ENCODE measurements at places on chromosomes 12 and 14.

GRCh38 chr12:14970473-14970872, 2.4 kb upstream of the PDE6H start:
- no peak for DNase-seq

GRCh38 chr12:128863957-128864356, 10.7 kb downstream of the GLT1D1 start:
- DNase-seq: no peak

- DNase-seq: no peak
Observed at GRCh38 chr12:110677982-110678381, 10.9 kb downstream of the HVCN1 start.

DNA sequence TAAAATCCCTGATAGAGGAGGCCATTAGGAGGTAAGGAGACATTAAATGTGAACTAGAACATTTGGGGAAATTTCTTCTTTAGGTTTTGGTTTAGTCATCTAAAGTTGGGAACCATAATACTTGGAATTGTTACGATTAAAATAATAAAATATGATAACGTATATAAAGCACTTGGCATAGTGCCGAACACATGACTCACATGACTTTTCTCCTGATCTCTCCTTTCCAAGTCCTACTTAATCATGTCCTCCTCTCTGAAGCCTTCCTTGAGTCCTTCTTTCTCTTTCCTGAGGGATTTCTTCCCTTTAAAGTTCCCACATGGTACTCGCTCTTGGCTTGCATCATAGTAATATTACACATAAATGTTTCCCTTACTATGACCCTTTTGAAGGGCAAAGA, 20.0 kb downstream of the BEST3 start:
- DNase-seq: no peak

- no peak for DNase-seq
Observed at GRCh38 chr14:39275395-39275794, 41.7 kb downstream of the MIA2 start.

- DNase-seq: no peak
Observed at GRCh38 chr12:1464925-1465324, 129.5 kb downstream of the FBXL14 start.

DNA sequence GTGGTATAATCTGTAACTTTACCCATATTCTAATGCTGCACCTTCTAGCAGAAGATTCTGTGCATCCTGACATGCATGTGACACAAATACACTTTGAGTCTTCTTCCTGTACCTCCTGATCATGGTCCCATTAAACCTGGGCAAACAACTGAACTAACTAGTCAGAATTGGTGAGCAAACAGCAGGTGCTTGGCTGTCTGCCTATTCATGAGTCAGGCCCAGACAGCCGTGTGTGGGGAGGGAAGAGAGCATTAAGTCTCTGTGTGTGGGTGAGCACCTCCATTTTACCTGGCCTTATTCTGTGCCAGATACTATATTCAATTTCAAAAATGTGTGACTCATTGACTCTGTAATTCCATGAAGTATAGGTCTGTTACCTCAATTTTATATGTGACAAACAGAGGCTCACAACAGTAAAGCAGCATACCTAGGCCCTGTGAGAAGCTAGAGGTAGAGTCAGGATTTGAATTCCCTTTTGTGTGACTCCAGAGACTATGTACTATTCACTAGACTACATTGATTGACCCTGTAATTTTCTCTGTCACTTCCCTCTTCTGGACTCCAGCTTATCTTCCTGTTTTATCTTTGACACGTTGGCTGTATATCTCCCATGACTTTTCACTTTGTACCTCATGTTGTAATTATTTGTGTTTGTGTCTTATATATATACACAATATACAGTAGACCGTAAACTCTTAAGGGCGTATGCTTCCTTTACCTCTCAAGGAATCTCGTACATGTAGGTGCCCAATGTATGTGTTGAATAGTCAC, 32.2 kb downstream of the SUSD6 start:
- DNase-seq: no peak

DNA sequence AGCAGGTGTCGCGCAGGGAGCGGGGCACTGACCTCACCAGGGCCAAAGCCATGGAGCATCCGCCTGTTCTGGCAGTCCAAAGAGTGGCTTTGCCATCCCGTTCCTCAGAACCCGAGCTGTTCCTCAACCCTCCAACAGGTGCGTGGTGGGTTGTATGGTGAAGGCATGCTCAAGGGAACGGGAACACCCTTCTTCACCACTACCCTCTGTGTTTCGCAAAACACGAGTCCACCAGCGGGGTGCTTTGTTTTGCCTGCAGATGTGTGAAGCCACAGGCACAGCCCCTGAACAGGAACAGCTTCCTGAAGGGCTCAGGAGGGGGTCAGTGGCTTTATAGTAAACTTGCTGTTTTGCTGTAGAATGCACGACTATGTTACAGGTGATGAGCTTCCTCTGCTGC, 52.7 kb downstream of the SMOC1 start:
- DNase-seq: no peak

DNA sequence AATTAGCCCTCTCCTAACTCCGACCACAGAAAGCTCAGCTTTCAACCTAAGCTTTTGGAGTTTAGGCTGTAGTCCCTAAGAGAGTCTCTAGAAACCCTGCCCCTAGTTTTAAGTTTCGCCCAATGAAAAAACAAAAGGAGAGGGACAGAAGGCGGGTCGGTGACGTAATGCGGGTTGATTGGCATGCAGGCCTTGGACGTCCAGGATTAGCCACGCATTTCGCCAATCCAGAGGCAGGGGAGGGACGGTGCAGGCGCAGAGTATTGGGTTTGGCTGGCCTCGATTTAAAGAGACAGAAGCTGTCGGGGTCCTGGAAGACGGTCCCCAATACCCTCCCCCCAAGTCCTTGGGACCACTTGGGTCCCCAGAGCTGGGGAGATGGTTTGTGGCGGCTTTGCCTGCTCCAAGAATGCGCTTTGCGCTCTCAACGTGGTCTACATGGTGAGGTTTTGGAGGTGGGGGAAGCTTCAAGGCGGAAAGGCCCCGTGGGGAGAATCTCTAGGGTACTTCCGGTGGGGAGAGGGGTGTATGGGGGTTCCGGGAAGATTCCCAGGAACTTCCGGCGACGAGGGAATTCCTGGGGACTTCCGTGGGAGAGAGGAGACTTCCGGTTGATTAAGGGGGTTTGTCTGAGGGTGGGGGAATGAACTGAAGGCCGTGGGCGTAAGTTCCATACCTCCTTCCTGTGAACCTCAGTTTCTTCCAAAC, at the start of gene TSPAN31:
Gene TSPAN31 (plus strand): TSS at position 263 of the 708 bp plus-strand sequence. CDS start 116 bp downstream, at position 379.
- DNase-seq: peak; percentile 88

- DNase-seq: no peak
Observed at GRCh38 chr14:34718750-34719304, 4.4 kb upstream of the CFL2 start.

DNA sequence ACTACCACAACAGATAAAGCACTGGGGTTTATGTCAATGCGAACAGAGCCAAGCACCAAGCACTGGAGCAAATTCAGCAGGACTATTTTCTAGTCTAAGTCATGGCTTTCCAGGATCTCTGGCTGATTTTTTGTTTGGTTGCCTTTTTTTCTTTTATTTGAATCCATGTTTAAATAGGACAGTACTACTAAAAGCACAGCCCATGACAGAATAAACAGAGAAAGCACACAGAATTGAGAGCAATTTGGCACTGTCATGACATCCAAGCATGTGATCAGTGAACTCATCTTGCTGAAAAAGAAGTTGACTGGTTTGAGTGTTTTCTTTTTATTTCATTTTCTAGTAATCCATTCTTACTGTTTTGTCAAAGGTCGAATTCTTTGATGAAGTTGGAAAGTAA, 23.1 kb upstream of the RERG start:
- no peak for DNase-seq

DNA sequence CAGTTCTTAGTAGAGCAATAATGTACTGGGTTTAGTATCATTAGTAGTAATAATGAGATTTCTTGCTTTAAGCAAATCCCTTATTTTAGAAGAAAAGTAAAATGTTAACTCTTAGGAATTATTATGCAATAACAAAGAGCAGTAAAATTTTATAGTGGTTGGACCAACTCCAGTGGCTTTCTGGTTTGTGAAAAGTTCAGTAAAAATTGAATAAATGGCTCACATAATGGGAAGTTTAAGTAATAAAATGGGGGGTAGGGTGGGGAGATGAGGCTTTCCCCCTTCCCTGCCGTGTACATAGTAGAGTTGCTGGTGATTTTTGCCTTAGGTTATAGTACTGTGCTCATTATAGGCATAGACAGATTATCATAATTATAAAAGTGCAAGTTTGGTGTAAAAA, 250.5 kb upstream of the ATP2B1 start:
- DNase-seq: no peak

DNA sequence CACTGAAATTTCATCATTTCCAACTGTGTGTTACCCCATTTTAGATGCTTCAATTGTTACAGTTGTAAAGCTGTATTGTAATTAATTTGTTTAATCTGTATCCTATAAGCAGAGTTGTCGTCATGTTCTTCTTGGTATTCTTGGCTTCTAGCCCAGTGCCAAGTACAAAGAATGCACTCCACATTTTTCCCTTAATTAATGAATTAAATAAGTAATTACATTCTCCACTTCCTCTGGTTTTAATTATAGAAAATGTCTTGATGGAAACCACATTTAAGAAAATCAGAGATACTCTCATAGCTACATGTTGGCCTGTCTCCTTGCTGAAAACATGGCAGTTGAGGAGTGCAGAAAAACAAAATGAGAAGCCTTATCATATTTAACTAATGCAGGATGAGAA, 746 bp downstream of the DNAI7 start:
- DNase-seq: no peak

DNA sequence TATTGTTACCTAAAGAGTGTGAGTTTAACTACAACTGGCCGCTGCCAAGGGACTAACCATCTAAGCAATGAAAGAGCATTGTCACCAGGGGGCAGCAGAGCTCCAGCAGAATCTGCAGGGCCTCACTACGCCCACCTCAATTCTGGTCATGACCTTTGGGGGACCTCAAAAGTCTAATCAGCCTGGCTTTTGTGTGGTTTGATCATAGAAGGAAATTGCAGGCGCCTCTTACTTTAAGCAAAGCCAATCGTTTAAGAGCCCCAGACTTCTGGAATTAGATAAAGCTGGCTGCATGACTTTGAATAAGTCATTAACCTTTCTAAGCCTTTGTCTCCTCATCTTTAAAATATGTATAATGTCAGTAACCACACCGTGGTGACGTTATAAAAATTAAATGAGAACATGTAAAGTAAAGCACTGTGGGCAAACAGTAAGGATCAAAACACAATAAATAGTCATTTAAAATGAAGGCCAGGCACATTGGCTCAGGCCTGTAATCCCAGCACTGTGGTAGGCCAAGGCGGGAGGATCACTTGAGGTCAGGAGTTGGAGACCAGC, 58.6 kb downstream of the TBX3 start:
- no peak for DNase-seq

DNA sequence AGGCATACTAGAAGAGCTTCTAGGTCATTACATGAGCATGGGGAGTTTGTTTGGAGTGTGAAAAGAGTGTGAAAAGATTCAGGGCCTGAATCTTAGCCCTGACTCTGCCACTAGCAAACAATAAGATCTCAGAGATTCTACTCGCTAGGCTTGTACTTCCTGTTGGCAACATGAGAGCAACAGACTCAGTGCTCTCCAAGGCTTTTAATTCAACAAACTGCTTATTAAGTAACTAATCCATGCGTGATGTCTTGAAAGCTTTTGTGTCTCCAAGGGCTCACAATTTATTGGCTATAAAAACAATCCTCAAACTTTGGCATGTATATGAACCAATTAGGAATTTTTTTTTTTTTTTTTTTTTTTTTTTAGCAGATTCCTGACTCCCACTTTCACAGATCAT, 105.1 kb downstream of the STXBP6 start:
- DNase-seq: no peak

GRCh38 chr12:90004319-90005074, 295.9 kb upstream of the ATP2B1 start:
- DNase-seq: peak; percentile 14

DNA sequence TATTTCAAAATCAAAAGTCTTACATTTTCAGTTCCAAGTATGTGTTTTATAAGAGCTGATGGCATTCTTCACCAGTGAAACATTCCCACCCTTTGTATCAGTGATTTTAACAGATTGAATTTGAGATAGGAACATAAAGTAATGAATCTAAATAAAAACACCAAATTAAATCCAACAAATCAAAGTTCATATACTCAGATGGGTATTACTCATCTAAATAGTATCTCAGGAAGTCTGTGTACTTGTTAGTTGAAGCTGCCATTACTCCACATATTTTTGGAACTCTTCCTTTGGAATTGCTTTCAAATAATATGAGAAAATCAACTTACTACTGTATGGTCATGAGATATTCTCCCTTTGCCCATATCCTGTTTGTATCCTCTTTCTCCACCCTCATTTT, 89.1 kb downstream of the MIA2 start:
- no peak for DNase-seq

DNA sequence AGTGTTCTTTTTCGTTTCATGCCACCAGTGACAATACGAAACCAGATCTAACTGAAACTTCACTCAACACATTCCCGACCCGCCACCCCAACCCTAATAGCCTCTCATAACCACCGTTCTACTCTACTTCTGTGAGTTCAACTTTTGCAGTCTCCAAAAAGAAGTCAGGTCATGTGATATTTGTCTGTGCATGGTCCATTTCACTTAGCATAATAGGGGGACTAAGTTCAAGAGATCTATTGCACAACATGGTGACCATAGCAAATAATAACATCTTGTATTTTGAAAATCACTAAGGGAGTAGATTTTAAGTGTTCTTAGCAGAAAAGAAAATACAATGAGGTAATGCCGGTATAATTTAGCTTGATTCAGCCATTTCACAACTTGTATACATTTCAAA, 376.4 kb downstream of the DIO2 start:
- no peak for DNase-seq

DNA sequence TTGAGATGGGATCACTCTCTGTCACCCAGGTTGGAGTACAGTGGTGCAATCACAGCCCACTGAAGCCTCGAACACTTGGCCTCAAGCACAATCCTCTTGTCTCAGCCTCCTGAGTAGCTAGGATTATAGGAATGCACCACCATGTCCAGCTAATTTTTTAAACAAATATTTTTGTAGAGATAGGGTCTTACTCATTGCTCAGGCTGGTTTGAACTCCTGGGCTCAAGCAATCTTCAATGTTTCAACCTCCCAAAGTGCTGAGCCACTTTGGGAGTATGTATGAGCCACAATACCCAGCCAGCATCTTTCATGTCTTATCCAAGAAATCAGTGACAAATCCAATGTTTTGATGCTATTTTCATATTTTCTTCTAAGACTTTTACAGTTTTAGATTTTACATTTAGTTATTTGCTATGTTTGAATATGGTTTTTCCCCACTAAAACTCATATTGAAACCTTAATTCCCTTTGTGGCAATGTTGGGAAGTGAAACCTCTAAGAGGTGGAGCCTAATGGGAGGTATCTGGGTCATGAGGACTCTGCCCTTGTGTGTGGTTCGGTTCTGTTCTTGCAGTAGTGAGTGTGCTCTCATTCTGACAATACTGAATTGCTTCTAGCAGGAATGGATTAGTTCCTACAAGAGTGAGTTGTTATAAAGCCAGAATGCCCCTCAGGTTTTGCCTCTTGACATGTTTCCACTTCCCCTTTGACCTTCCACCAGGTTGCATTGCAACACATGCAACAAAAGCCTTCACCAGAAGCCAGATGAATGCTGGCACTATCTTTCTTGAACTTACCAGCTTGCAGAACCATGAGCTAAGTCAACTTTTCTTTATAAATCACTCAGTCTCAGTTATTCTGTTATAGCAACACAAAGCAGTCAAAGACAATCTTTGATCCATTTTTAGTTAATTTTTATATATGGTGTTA, 80.8 kb upstream of the AMIGO2 start:
- DNase-seq: no peak

GRCh38 chr14:61219673-61220072, 61.5 kb downstream of the TMEM30B start:
- DNase-seq: no peak

GRCh38 chr12:123075646-123076171, 75.2 kb downstream of the PITPNM2 start:
- DNase-seq: peak; percentile 25

GRCh38 chr12:24054416-24054815, 104.9 kb upstream of the SOX5 start:
- no peak for DNase-seq
